ENCODE measurements at places on chromosomes 2 and 18.
A peak's percentile ranks its signal among the peaks of the same experiment; 100 is the strongest.

DNA sequence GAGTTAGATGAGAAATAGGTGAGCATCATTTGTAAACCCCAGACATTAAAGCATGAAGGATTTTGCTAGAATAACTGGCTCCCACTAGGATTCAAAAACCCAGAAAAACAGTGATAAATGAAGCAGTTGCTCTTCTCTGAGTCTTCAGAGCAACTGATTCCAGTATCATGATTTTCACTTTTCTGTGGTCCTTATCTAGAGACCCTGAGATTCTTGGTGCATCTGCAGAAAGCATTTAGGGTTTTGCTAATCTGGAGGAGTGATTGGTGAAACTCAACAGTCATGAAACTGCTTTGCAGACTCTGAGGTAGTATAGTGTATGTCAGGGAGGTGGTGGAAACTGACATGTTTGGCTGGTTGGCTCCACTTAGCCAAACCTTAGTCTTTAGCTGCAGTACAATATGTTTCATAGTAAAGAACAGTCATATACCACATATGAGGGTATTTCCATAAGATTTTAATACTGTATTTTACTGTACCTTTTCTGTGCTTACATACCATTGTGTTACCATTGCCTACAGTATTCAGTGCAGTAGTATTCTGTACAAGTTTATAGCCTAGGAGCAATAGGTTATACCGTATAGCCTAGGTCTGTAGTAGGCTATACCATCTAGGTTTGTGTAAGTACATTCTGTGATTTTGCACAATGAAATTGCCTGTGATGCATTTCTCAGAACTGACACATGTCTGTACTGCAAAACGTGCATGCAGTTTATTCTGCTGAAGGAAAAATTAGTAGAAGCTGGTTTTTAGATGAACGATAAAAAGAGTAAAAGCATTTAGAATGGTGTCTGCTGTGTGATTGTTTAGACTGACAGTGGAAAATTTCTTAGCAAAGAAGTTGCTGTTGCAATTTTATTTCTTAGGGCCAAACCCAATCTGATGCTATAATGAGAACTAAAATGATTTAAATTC, 23.8 kb downstream of the EML4 start:
- no peak for DNase-seq

DNA sequence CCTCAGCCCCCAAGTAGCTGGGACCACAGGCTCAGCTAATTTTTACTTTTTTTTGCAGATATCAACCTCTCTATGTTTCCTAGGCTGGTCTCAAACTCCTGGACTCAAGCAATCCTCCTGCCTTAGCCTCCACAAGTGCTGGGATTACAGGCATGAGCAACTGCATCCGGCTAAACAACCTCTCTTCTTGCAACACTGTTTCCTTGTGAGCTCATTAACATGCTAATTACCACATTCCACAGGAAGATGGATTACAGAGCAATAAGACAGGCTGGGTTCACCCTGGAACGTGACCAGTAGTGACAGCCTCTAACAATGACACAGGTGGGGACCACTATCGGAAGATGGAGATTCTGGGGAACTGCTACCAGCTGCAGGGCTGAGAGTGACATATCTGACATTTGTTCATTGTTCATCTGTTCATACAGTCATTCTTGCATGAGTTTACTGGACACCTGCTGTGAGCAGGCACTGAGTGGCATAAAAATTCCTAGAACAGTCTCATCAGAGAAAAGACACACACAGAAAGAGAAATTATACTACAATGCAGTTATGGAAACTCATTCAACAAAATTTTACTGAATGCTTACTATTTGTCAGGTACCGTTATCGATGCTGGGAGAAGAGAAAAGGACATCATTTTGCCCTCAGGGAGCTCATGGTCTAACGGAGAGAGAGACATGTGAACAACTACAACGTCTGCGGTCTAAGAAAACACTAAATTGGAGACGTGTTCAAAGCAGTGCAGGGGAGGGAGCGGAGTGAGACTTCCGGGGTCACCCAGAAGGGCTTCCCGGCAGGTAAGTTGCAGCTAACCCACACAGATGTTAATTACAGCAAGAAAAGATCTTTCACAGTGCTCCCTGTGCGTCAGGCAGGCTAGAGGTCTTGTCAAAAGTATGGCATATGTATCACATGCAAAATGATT, 37.6 kb downstream of the PROC start:
- no peak for DNase-seq

GRCh38 chr2:48278590-48278989, 251.4 kb upstream of the STON1 start:
- no peak for DNase-seq

GRCh38 chr2:41779888-41780287, 267.9 kb upstream of the PKDCC start:
- DNase-seq: no peak

GRCh38 chr2:228516019-228516418, 334.5 kb upstream of the SPHKAP start:
- no peak for DNase-seq

GRCh38 chr2:27911458-27912210, 21.1 kb downstream of the BABAM2 start:
- no peak for DNase-seq

DNA sequence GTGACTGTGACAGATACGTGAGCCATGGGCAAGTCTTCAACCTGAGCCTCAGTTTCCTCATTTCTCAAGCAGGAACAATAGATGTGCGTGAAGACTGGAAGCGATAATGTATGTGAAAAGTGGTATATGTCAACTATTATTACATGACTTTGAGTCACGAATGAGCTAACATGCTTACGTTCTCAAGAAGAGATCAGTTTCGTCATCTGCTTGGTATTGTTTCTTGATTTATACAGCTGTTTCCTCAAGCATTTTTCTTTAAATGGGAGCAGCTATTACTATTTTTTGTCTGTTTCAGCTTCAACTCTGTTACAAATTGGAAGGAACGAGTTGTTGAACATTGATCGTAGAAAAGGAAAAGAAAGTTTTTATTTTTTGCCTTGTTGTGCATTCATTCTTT, 48.5 kb upstream of the THOC1 start:
- no peak for DNase-seq

- DNase-seq: no peak
These were observed 519.3 kb upstream of the HNMT start for GRCh38 chr2:137444970-137445369.

GRCh38 chr2:102001767-102002142, 10.0 kb downstream of the IL1R2 start:
- DNase-seq: no peak

DNA sequence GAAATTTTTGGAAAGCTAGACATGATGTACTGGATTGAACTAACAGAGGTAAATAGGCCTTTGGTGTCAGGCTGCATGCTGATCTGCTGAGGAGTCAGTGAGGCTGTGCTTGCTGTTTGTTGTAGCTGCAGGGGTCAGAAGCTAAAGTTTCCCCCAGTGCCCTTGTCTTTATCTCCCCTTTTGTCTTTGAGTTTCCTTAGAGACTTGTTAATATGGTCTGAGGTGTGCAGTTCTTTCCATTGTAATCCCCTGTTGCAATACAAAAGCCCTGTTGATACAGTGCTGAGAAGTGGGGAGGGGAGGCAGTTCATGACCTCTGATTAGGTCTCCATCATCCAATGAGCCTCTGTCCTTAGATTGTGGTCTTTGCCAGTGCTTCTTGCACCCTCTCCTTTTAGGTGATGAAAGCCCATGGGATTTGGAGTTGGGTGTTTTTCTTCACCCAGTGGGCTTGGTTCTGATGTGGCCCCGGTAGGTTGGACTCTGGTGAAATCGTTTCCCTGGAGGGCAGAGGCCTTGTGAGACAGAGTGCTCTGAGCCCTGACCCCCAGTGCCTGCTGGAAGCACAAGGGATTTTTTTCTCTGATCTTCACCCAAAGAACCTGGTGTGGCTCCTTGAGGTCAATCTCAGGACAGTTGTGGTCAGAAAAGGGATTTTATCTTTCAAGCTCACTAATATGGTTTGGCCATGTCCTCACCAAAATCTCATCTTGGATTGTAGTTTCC, 163.1 kb downstream of the TMEM18 start:
- no peak for DNase-seq

GRCh38 chr18:22556222-22557167, 138.8 kb upstream of the CTAGE1 start:
- no peak for DNase-seq

- no peak for DNase-seq
These were observed 7.6 kb upstream of the BOK start for GRCh38 chr2:241550616-241551580.

DNA sequence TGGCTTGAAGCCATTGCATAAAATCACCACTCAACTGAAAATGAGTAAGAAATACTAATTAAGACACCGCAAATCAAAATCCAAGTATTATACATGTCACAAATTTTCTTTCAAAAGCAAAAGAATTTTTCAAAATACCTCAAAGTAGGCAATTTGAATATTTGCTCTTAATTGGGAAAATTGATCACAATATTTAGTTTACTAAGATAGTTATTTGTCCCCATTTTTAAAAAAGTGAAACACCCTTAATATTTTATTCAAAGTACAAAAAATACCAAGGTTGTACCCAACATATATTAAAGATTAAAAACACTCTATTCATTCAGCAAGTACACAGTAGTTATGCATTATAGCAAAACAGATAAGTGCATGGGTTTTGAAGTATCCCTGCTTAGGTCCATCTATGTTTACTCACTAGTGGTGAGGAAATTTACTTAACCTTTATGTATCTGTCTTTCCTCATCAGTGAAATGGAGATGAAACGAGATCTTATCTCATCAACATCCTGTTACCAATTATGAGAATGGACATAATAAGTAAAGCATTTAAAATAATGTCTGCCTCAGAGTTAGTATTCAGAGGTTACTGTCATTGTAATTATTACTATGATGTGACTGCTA, 35.1 kb downstream of the VPS54 start:
- no peak for DNase-seq

DNA sequence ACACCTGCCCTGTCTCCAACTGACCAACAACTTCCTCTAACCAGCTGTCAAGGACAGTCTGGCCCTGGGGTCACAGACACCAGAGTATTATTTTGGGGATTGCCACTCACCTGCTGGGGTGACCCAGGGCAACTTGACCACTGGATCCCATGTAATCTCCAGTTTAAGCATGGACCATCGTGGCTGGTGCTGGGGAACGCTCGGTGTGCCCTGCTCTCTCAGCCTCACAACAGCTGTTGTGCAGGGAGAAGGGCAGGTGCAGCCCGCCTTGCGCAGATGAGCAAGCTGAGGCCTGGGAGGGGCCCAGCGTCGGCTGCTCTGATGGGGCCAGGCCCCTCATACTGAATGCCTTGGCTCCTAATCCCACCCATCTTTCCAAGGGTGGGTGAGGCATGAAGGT, 21.0 kb upstream of the INHBB start:
- DNase-seq: no peak

- DNase-seq: no peak
These were observed 129.4 kb upstream of the OTOS start for GRCh38 chr2:240269886-240270285.

GRCh38 chr2:113707106-113707505, 49.3 kb downstream of the SLC35F5 start:
- no peak for DNase-seq

GRCh38 chr18:61998957-61999356, 106.2 kb upstream of the RNF152 start:
- DNase-seq: no peak

DNA sequence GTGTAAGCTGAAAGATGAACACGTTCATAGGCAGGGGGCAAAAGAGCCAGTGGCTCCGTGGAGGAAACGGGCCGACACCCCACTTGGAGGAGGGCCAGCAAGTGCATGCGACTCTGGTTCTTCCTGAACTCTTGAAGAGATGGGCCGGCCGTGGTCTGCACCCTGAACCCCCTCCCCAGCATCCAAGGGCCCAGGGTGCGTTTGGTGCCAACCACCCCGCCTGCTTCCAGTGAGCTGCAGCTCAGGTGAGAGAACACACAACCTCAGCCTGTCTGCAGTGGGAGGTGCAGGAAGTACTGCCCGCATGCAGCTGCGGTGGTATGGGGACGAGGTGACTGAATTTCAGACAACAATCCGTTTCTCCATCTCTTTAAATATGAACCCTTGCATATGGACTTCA, 58.9 kb downstream of the ADNP2 start:
- no peak for DNase-seq

DNA sequence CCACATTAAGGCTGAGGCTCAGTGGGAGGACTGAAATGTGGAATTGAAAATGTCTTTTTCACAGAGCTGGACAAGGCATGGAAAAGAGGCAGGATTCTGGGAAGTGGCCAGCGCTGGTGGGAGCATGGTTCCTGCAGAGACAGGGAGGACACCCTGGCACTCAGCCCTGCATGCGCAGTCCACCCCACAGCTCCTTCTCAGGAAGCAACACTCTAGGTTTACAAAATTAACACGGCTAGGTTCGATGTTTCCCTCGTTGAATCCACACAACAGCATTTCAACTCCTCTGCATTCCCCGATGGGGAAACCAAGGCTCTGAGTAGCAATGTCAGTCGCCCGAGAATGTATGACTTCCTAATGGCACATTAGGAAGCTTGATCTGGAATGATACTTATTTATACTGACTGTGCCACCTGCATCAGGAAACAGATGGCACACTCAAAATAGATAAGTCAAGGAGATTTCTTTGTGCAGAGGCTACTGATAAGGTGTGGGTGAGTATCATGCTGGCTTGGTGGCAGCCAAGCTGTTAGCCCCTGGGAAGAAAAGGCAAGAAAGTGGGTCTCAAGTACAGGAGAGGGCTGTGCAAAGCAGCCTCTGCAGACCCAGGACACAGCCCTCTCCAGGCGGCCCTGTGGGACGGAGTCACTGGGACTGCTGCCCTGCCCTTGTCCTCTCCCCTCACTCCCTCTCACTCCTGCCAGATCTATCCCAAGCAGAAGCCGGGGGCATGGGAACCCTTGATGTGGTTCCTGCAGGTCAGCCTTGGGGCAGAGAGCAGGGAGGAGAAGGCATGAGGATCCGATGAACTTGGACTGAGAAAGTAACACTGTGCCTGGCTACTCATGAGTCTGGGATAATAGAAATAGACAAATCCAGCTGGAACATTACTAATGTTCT, 158.4 kb upstream of the FHL2 start:
- DNase-seq: no peak

- DNase-seq: no peak
These were observed 33.7 kb upstream of the MRPL33 start for GRCh38 chr2:27737676-27738348.

DNA sequence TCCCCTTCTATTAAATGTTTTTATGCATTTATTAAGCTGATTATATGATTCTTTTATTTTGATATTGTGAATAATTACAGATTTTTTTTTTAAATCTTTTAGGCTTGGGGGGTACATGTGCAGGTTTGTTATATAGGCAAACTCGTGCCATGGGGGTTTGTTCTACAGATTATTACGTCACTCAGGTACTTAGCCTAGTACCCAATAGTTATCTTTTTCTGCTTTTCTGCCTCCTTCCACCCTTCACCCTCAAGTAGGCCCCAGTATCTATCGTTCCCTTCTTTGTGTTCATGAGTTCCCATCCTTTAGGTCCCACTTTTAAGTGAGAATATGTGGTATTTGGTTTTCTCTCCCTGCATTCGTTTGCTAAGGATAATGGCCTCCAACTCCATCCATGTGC, 92.2 kb upstream of the CWC22 start:
- no peak for DNase-seq

GRCh38 chr2:72137498-72138010, 10.1 kb downstream of the CYP26B1 start:
- peak; percentile 41 for DNase-seq
